ENCODE measurements at places on chromosomes 3 and 15. TPM values are rescaled to one million over a fixed set of nuclear protein-coding genes. Genes with fewer than 3 reads are reported as not detected.

- no peak for DNase-seq
Observed at GRCh38 chr3:15889936-15890335, 92.2 kb upstream of the ANKRD28 start.

CADPS gene
- not detected for total RNA-seq

GRCh38 chr3:14152233-14152962 is 26.0 kb downstream of the XPC start:
- no peak for DNase-seq

TMEM158 gene
- total RNA-seq: 0.82 TPM

ZNF660 gene
- total RNA-seq: not detected

GRCh38 chr3:43046583-43046982 is 59.3 kb downstream of the POMGNT2 start:
- no peak for DNase-seq

- no peak for DNase-seq
Observed at GRCh38 chr15:78605680-78606079, 15.1 kb downstream of the CHRNA3 start.

DNA sequence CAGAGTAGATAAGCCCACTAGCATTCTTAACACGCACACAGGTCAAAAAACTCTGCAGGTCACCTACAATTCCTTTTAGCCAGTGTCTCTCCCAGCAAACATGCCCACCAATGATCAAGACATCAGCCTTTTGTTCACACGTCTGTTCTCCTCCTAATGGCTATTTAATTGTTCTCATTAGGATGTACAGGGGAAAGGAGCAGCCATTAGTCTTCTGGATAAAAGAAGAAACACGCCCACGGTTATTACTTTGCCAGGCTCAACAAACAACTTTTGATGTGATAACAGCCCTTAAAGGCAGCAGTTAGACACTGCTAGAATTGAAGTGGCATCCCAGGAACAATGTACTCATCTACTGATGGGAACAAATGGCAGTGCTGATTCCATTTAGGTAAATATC is 108.8 kb downstream of the NTRK3 start:
- no peak for DNase-seq

DNA sequence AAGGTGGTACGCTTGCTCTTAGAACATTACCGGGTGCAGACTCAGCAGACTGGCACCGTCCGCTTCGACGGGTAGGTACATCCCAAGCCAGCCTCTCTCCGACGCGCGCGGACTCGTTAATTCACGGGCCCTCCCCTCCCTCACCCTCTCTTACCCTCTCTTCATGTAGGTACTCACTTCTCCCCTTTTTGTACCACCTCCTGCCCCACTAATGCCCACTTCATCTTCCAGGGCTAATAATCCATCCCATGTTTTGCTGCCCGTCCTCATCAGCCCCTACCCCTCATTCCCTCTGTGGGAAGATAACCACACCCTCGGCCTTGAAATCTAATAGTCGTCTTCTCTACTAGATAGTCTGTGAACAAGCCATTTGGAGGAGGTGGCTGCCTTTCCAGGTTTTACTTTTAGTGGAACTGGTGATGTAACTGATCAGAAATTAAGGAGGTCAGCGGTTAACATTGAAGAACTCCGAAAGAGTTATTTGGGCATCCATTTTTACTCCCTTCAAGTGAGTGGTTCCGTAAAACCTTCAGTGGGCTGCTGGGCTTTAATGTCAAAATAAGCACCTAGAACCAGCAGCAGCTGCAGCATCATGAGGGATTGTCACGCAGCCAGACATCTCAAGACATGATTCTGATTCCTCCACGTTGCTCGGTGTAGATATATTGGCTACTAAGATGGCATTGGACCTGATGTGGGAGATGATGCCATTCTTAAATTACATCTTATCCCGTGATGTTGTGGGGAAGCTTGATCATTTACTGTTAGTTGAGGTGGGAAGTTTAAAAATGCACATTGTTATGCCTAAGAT is 1.3 kb downstream of the FEM1B start:
- no peak for DNase-seq

DNA sequence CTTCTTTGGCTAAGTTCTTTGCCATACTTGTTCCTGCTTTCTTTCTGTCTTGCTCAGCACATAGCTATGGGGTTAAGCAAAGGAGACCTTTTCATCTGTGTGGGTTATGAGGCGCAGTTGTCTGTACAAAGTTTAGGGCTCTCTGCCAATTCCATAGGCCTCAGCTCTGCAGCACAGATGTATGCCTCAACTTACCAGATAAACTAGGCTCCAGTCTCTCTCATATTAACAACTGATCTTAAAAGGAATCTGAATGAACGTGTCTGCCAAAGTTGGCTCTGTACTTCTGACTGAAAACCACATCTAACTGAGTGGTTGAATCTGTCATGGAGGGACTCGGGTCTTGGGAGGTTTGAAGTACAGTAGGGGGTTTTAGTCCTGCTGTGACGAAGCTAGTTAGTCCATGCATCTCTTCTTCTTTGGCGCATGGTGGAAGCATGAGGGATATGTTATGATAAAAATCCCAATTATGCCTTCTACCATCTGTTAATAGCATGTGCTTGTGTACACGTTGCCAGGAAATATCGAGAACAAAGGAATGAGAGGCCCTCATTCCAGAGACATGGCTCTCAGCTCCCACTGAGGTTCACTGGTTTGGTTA is 114.6 kb upstream of the TSC22D2 start:
- DNase-seq: no peak

- no peak for DNase-seq
Observed at GRCh38 chr3:31541089-31541488, 8.4 kb downstream of the STT3B start.

SGO1 gene
- 27.2 TPM for total RNA-seq

DNA sequence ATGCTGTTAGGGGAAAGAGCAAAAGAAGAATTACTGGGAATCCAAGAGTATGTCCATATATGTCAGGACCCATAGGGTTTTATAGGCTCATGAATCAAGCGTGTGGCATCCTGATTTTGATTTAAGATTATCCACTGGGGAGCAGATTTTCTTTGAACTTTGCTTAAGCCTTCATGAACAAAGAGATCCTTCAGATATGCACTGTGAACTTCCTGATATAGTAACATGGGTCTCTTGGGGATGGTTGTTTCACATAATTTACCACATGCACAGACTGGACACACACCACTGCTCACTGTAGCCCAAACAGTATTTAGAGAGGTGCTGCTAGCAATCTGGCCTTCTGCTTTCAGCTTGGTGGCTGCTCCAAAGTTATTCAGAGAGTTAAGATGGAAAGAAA is 200.9 kb upstream of the ZPLD1 start:
- DNase-seq: no peak

MYLK gene
- 23.0 TPM for total RNA-seq

ADGRG7 gene
- 4.2 TPM for total RNA-seq

- peak; percentile 6 for DNase-seq
Observed at GRCh38 chr3:133944641-133945380, 49.1 kb upstream of the RAB6B start.

GRCh38 chr3:71887256-71887655 is 102.3 kb upstream of the PROK2 start:
- no peak for DNase-seq

MEIS2 gene
- total RNA-seq: 28.7 TPM

GRCh38 chr3:48088056-48088748 is 72.0 kb upstream of the MAP4 start:
- DNase-seq: peak; percentile 34

DGKG gene
- total RNA-seq: 0.81 TPM
